ELF-1 (cell line): ENCODE measurements at places on chromosomes 1 and 21.

GRCh38 chr1:237383791-237384190 lies 341.8 kb downstream of the RYR2 start:
- DNase-seq = no peak

- no peak for DNase-seq
Measured at GRCh38 chr1:78214334-78214733, 168.6 kb downstream of the GIPC2 start.

GRCh38 chr1:246364415-246364941 lies 142.6 kb downstream of the SMYD3 start:
- DNase-seq = no peak

- DNase-seq = peak; percentile 41
Measured at GRCh38 chr1:55413286-55413685, 198.1 kb upstream of the USP24 start.

DNA sequence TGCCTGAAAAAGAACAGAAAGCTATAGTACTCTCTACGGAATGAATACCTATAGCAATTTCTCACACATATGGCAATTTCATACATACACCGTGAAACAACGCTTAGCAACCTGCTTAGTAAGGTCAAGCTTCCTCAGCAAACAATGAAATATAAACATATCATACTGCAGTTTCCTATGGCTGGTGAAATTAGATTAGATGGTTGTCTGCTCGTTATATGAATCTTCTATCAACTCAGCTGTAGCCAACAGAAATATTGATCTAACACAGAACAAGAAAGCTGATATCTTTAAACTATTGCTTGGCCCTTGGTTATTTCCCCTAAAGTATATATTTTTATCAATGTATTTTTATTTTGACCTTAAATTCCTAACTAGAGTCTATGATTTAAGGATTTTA lies 187.8 kb downstream of the SLC44A5 start:
- no peak for DNase-seq

DNA sequence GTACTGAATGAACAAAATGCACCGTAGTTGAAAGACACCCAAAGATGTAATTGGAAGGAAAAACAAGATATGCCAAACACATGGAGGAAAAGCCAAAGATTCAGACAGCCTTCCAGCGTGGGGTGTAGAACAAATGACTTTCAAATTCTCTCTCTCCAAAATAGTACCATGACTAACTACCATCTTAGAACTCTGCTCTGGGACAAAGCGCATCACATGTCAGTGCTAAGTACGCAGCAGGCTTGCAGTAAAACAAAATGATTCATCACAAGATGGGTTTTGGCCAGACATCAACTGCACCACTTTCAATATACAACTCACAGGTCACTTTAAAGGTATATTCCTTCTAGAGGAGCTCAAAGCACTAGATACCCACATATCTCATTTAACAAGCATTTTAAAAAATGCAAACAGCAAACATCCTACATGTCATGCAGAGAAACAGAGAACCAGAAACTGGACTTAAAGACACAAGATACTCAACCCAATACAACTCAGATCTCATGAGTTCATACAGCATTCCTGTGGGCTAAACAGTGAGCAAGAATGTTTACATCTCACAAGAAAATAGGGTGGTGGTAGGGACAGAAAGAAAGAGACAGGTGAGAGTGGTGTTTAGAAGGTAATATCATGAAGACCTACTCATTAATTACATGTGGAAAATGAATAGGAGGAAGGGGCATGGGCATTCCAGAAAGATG lies 75.7 kb downstream of the BCAR3 start:
- DNase-seq = no peak

DNA sequence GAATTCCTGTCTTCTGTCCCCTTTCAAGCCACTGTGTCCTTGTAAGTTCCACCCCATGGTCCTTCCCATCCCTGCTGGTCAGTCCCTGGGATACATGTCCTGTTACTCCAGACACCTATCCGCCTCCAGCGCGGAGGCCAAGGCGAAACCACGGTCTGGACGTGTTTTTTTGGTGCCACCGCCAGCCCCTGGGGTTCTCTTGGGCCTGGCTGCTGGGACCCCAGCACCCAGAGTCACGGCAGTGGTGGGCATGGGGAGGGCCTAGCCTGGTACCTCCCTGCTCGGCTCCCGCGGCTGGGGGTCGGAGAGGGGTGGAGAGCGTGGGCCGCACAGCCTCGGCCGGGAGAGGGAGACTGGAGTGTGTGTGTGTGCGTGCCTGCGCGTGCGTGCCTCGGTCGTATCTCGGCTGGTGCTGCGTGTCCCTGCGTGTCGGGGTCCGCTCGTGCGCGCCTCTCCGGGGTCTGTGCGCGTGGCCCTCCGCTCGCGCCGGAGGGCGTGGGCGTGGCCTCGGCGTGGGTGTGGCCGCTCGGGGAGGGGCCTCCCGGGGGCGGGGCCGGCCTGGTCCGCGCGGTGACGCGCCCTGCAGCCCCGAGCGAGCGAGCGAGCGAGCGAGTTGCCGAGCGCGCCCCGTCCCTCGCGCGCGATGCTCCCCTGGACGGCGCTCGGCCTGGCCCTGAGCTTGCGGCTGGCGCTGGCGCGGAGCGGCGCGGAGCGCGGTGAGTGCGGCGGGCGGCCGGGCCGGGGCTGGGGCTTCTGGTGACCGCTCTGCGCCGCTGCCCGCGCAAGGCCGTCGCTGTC lies at the start of gene VWA1:
TSS of gene VWA1 (plus strand) at position 585 of the 798 bp plus-strand sequence. CDS start at position 644, 59 bp downstream.
- no peak for DNase-seq

GRCh38 chr1:44418022-44418673 lies 13.1 kb downstream of the RNF220 start:
- peak; percentile 53 for DNase-seq

DNA sequence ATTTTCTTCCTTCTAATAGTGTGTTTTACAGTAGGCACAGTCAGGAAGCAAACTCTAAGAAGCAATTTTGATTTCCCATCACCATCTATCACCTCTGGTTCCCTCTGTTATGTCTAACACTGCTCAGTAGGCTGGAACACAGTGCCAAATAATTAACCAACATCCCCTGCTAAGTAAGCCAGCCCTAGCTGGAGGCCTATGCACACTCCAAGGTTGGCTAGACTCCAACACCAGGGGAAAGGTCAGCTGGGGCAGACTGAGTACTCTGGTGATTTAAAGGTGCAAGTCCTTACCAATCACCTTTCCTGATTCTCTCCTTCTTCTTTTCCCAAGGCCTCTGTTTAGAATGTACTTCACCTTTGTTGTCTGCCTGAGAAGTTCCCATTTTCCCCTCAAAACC lies 46.5 kb upstream of the BEND5 start:
- DNase-seq = no peak

DNA sequence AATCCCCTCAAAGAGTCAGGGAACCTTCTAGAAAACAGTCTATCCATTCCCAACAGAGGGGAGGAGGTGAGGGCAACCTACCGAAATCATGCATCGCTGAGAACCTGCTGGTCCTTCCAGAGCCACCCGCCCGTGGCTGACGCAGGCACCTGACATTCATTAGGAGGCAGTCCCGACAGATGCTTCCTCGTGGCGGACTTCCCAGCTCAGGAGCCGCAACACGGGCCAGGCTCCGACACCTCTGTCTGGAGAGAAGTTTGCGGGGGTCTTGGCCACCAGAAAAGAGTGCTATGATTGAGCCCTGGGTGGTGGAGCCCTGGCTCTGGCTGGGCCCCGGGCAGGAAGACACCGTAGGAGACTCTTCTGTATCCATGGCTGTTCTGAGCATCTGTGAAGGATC lies 86.4 kb upstream of the ARHGEF16 start:
- no peak for DNase-seq

GRCh38 chr1:64849942-64850341 lies 105.1 kb downstream of the RAVER2 start:
- no peak for DNase-seq

- DNase-seq = no peak
Measured at GRCh38 chr1:222886194-222886854, 71.5 kb downstream of the DISP1 start.

DNA sequence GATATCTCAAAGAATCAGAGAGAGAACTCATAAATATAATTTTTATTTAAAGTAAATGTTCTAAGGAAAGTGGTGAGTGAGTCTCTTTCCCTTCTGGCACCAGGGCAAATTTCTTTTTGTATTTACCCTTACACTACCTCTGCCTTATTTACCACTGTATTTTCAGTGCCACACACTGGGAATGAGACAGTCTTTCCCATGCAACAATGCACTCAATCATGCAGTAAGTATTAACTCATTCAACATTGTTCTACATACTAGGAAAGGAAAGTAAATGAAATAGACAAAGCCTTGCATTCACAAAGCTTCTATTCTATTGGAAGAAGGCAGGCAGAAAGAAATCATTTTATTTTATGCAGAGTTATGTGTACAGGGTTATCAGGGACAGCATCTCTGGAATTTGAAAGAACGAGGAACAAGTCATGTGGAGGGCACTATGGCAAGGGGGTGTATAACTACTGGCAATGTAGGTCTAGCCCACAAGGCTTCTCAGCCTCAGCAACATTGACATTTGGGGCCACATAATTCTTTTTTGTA lies 129.8 kb upstream of the PRDX6 start:
- no peak for DNase-seq

DNA sequence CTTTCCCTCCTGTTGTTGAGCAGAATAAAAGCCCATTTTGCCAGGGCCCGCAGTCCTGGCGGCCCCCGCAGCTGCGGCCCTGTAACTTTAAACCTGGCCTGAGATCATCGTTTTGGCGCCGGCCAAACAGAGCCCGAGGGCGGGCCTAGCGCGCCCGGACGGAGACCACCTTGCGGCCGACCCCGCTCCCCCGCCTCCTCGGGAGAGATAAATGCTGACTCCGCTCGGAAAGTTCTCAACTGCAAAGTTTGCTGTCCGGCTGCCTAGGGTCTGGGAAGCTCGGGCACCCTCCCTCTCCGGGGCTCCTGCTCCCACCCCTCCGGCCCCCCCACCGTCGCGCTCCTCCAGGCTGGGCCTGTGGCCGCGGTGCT lies at the start of gene PDPN:
TSS of gene PDPN (plus strand) at position 238 of the 371 bp plus-strand sequence. CDS start 202 bp downstream, outside the sequence.
- DNase-seq = peak; percentile 89
